Left renal cortex interstitium (tissue), 4 donors: ENCODE measurements at places on chromosomes 5 and 9.

DNA sequence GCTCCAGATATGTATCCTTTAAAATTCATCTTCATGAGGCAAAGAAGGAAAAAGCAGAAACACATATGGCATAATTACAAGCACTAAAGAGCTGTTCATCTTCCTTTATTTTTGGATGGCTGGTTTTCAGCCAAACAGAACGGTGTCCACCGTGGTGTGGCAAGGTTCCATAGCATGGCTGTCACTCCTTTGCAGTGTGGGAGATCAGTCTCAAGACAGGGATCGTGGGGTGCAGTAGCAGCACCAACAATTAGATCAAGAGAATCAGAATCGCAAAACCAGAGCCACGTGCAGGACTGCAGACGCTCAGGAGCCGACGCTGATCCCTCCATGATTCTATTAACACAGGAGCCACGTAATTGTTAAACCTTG is 79.5 kb downstream of the SEMA4D start:
- DNase-seq: no peak

DNA sequence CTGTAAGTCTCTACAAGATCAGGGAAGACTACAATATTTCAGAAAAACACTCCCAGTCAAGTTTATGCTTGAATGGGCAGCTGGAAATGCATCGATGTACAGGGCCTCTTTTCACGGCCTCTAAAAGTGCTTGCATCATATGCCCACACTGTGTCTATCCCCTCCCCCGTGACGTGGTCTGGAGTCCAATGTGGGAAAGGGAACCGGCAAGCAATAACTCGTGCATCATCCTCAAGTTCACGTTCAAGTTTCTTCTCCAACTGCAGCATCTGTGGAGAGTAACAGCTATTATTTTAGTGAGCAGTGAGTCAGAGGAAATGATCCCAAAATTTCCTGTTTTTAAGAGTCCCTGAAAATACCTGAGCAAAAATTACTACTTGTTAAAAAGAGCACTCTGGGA is 22.3 kb downstream of the ATPSCKMT start:
- no peak for DNase-seq

GRCh38 chr5:123549256-123549904 is 37.4 kb downstream of the CSNK1G3 start:
- DNase-seq: no peak

GRCh38 chr9:115628426-115628825 is 510.5 kb upstream of the TNC start:
- no peak for DNase-seq

GRCh38 chr9:77460938-77461337 is 187.2 kb downstream of the GNA14 start:
- no peak for DNase-seq

DNA sequence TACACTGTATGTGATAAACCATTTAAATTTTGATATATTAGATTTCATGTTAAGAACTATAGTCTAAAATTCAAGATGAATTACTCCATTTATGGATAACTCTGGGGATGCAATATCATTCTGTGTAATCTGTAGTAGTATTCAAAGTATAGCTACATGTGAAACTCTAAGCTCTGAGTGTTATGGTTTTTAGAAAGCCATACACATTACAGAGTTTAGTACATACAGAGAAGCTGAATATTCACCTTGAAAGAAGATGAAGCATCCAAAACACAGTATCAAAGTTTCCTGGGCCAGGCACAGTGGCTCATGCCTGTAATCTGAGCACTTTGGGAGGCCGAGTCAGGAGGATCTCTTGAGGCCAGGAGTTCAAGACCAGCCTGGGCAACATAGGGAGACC is 25.0 kb downstream of the ABHD17B start:
- DNase-seq: no peak

DNA sequence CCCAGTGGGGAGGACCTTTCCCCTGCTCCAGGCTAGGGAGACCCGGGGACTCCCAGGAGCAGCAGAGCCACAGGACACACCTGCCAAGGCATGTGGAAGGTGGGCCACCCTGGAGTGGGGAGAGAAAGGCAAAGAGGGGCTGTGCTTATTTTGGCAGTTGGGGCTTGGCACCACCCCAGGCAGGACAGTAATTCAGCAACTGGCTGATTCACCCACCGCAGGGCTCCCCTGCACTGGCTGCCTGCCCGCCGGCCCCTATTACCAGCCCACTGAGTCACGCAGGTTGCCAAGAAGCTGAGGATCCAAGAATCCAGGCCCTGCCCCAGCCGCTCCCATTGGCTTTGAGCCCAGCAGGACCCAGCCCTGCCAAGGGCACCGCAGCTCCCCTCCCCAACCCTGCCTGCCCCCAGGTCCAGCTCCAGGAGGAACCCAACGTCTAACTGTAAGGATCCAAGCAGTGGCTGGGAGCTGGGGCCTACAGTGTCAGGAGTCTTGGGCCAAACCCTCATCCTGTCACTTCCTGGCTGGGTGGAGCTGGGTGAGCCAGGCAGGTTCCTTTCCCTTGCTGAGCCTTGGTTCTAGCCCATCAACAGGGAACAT is 14.2 kb upstream of the RALGDS start:
- no peak for DNase-seq

GRCh38 chr5:11130131-11130530 is 369.1 kb upstream of the DAP start:
- DNase-seq: no peak

DNA sequence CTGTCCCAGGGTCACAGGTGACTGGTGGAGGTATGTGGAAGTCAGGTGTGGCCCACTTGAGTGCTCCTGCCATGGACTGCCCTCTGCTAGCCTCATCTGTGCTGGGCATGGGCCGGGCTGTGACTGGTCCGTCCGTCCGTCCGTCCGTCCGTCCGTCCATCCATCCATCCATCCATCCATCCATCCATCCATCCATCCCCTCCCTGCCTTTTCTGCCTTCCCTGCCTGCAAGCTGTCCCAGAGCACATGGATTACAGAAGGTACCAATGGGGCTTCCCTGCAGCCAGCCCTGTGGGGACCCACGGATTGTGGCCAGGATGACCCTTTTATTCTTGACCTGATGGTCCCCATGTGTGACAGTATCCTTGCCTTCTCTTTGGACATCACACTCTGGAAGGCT is 92.5 kb downstream of the MACROH2A1 start:
- DNase-seq: no peak

- no peak for DNase-seq
Observed at GRCh38 chr5:74116266-74116665, 490.3 kb downstream of the ARHGEF28 start.

- DNase-seq: no peak
Observed at GRCh38 chr5:167511-167910, 23.8 kb upstream of the LRRC14B start.

- no peak for DNase-seq
Observed at GRCh38 chr9:94904806-94905205, 178.3 kb downstream of the AOPEP start.

- DNase-seq: no peak
Observed at GRCh38 chr5:90878081-90878480, 319.5 kb downstream of the ADGRV1 start.

- no peak for DNase-seq
Observed at GRCh38 chr5:130974021-130974683, 190.9 kb downstream of the HINT1 start.

DNA sequence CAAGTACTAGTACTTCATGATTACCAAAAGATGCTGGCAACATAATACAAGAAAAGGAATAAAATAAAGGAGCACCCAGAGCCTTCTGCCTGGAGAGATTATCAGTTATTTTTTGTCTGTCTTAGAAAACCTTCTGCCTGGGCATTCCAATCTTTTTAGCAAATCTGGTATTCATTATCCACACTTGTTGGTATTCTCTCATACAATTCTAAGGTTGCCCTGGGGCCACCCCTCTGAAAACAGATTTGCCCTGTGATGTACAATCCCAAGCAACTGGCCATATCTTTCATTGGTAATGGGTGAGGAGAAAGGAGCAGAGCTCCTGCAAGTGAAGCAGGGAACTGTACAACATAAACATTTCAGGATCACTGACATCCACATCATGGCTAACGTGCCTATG is 47.8 kb downstream of the WDR41 start:
- no peak for DNase-seq

- no peak for DNase-seq
Observed at GRCh38 chr9:32969270-32969669, 32.2 kb downstream of the APTX start.

DNA sequence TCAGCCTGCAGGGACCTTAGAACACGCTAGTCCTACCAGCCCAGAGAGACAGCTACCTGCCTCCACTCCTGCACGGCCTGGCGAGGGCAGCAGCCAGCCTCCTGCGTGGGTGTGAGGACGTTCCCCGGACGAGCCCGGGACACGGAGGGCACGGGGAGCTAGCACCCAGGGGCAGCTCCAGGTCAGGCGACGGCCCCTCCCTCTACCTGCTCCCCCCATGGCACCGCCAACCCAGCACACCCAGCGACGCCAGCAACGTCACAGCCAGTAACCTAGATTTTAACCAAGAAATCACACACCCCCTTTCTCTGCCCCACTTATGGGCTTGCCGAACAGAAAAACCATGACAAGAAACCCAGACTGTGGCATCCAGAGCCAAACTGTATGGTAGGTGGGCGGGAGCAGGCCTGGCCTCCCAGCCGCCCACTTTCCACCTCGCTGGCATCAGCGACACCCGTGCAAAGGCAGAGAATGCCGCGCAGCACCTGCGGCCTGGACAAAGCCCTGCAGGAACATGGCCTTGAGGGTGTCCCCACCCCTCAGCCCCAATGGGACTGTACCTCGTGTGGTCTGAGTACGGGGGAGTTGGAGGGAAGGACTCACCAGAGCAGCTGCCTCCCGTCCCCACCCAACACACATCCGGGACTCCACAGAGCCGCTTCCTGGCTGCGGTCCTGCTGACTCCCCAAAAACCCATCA is 47.9 kb downstream of the NACC2 start:
- DNase-seq: no peak

- DNase-seq: no peak
Observed at GRCh38 chr9:87502391-87503221, 4.9 kb downstream of the DAPK1 start.

- DNase-seq: no peak
Observed at GRCh38 chr9:8627976-8628679, 828.5 kb upstream of the DMAC1 start.

DNA sequence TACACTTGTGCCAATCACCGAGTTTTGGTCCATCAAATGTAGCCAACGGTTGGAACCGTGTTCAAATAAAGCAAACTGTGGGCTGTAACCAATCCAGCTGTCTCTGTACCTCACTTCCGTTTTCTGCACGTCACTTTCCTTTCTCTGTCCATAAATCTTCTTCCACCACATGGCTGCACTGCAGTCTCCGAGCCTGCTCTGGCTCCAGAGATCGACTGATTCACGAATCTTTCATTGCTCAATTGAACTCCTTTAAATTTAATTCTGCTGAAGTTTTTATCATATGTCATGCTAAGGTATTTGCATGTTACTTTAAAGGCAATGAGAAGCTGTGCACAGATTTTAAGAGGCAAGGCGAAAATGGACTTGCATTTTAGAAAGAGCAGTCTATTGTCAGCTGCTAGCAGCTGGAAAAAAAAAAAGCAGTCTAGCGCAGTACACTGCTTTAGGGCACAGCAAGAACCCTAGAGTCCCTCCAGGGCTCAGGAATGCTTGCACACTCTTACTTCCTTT is 13.2 kb downstream of the TTC39B start:
- no peak for DNase-seq

DNA sequence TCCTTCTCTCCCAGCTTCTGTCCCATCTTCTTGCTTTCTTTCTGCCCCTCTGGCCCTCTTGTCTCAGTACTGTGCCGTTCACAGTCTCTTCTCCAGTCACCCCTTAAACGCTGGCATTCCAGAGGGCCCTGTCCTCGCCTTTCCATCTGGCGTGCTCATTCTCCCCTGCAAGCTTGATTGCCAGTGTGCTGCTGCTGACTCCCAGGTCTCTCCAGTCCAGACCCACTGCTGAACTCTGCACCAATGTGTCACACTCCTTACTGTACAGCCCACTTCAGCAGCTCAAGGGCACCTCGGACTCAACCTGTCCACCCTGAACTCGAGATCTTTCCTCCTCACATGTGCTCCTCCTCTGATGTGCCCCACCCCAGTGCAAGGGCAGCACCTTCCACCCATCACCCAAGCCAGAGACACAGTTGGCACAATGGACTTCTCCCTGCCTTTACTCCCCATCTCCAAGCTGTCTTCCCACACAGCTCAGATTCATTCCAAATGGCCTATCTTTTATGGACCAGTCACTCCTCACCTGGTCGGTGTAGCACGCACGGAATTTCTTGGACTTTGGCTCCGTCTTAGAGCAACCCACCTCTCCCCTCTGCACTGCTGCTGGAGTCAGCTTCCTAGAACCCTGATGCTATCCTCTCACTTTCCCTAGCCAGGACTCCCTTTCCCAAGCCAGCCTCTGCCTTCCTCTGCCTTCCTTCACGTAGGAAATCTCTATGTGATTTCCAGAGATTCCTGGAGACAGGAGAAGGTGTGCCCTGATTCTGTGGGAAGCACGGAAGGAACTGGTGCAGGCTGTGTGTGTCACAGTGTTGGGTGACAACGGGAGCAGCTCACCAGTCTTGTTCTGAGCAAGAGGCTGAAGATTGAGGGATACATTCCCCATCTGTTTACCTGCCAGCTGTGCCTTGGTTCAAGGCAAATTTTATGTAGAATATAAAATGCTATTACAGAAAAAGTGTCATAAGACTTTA is 26.0 kb upstream of the SLC2A8 start:
- no peak for DNase-seq

DNA sequence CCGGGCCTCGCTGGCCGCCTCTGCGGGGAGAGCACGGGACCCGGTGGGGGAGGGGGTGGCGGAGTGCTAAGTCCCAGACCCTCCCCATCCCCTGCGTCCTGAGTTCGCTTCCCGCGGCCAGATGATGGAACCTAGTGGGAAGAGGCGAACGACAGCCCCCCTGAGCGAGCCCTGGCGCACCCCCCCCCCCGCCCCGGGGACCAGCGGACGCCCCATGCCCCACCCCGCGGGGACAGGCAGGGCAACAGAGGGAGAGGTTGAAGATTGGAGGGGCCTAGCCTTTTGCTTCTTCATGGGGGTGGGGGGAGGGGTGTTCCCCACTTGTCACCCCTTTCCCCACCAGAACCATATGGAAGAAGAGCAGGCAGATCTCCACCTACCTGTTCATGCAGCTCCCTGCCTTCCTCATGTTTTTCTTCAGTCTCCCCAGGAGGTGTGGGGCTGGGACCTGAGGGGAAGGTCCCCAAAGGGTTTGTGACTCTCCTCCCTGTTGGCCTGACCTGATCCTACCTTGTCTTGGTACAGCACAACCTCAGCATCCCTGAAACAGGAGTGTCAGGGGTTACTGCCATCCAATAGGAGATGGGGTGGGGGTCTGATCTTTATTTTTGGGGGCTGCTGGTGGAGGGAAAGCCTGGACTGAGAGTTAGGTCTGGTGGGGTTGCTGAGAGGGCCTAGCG is 485 bp downstream of the FAM53C start:
- DNase-seq: no peak

DNA sequence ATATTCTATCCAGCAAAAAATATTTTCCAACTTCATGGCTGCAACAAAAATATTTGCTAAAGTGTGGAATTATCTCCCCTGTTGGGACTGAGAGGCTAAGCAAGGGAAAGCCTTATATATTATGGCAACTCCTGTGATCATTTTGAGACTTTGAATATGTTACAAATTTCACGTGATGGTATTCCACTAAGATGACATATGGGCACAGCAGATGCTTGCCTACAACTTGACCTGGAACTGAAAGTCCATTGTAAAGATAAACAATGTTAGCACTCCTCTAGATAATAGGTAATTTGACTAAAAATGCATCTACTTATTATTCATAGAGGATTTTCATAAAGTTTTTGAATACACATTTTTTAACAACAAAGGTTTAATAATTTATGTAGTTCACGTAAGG is 1141.5 kb upstream of the CDH6 start:
- DNase-seq: no peak
